ENCODE measurements at places on chromosomes 4 and X. TPM values are rescaled to one million over a fixed set of nuclear protein-coding genes. Genes with fewer than 3 reads are reported as not detected.

Gene PLXNB3
- 25.8 TPM for polyA plus RNA-seq

Gene EMCN
- 18.8 TPM for polyA plus RNA-seq

Gene SSX1
- polyA plus RNA-seq, result not detected

Gene EREG
- polyA plus RNA-seq, result 0.38 TPM

Gene IL15
- 3.1 TPM for polyA plus RNA-seq

Gene ABCD1
- 19.0 TPM for polyA plus RNA-seq

Gene CXCR3
- 0.28 TPM for polyA plus RNA-seq

Gene COX7B2
- not detected for polyA plus RNA-seq

Gene AFF2
- 0.24 TPM for polyA plus RNA-seq

Gene MND1
- polyA plus RNA-seq, result 0.95 TPM

Gene TIGD4
- 0.20 TPM for polyA plus RNA-seq

Gene NEUROG2
- not detected for polyA plus RNA-seq

Gene TMEM154
- 2.0 TPM for polyA plus RNA-seq

Gene EIF2S3
- polyA plus RNA-seq, result 85.5 TPM

Gene PRDX4
- polyA plus RNA-seq, result 85.4 TPM

Gene CXCL3
- polyA plus RNA-seq, result 0.95 TPM

Gene PKD2
- polyA plus RNA-seq, result 33.4 TPM

Gene SHOX
- not detected for polyA plus RNA-seq

Gene FRMPD3
- 0.95 TPM for polyA plus RNA-seq

Gene PNMA3
- 0.08 TPM for polyA plus RNA-seq

Gene TMPRSS11B
- not detected for polyA plus RNA-seq

Gene SORCS2
- 5.3 TPM for polyA plus RNA-seq

Gene SH2D1A
- 0.35 TPM for polyA plus RNA-seq

Gene TRIM2
- 15.1 TPM for polyA plus RNA-seq

Gene CT45A3
- not detected for polyA plus RNA-seq

Data from urinary bladder (tissue), 4 donors.